ENCODE measurements at places on chromosomes 11 and 22.

- no peak for DNase-seq
These were observed 115.8 kb upstream of the IGLL5 start for GRCh38 chr22:22771696-22772377.

DNA sequence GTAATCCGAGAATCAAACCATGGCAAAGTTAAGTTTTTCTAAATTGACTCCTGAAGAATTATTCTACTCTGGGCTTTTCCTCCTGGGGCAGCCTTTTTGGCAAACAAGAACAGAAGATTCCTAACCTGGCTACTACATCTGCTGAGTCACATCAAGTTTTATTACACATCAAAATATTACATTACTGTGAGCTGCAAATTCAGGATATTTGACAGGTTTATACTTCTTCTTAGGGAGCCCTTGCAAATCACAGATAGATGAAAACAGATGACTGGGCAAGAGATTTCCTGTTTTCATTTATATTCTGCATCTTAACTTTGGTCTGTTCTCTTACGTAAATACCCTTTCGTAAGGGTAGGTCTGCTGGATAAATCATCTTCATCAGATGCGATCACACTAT is 23.6 kb downstream of the XRRA1 start:
- DNase-seq = no peak

DNA sequence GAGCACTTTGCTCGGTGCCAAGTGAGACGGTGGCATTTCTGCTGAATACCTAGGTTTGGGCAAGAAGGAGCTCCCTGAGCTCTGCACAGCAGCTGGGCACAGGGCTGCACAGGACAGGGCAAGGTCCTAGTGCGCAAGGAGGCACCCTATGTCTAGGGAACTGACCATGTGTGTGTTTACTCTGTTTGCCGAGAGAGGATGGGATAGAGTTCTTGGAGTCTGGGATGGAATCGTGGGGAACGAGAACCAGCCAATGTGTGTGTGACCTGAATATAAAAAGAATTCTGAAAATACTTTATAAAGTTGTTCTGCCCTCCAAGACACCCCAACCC is 179.5 kb upstream of the NECTIN1 start:
- no peak for DNase-seq

GRCh38 chr11:79086056-79086455 is 354.8 kb downstream of the TENM4 start:
- DNase-seq = no peak

- DNase-seq = no peak
These were observed 57.5 kb downstream of the MYEOV start for GRCh38 chr11:69351460-69351859.

DNA sequence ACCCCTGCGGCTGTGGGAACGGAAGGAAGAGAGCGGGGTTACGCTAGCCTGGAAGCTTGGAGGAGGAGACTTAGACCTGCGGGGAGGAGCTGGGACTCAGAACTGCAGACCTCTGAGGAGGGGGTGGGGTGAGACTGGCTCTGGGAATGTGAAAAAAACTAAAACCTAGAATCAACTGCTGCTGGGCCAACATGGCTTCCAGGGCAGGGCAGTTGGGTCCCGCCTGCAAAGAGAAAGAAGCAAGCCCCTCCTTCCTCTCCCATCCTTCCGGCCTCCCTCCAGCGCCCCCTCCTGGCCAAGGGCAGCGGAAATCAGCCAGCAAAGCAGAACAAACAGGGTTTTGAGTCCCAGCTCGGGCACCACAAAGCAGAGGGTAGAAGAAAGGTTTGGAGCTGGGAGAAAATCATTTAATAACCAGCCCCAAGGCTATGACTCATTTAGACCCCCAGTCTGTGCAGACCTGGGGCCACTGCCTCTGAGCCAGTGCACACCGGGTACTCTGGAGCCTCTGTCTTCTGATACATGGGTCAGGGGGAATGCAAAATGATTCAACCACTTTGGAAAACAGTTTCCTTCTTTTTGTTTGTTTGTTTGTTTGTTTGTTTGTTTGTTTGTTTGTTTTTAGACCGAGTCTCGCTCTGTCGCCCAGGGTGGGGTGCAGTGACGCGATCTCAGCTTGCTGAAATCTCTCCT is 7.3 kb upstream of the NCF4 start:
- DNase-seq = peak; percentile 84

DNA sequence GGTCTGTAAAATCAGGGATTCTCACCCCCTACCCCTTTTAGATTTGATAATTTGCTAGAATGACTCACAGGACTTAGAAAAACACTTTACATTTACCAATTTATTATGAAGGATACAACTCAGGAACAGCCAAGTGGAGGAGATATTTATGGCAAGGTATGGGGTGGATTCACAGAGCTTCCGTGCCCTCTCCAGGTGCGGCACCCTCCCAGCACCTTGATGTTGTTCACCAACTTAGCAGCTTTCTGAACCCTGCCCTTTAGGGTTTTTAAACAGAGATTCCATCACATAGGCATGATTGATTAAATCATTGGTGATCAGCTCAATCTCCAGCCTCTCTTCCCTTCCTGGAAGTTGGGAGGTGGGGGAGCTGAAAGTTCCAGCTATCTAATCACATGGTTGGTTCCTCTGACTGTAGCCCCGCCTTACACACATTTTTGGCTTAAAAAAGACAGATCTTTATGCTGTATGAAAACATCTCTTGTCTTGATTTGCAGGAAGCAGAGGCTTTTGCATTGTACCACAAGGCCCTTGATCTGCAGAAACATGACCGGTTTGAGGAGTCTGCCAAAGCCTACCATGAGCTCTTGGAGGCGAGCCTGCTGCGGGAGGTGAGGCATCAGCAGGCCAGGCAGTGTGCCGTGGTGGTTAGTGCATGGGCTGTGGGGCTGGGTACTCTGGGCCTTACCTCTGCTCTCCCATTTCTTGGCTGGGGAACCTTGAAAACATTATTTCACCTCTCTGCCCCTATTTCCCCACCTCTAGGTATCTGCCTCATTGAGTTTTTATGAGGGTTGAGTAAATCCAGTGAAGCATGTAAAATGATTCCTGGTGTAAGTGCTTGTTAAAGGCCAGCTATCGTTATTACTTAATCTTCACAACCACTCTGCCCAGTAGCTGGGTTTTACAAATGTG is 27.0 kb downstream of the CABIN1 start:
- DNase-seq = no peak

DNA sequence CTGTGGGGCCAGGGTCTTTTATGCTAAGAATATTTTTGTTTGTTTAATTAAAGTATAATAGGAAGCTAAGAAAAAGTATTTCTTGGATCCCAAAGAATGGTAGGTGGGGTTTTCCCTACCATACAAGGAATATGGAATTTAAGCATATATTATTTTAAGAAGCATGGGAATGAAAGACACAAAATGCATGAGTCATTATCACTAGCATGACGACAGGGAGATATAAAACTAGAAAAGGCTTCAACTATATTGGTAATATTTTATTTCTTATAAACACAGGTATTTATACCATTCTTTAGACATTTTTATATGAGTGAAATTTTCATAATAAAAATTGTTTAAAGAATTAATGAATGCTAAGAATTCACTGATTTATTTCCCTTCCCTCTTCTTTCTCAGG is 39.3 kb upstream of the SOX6 start:
- no peak for DNase-seq

DNA sequence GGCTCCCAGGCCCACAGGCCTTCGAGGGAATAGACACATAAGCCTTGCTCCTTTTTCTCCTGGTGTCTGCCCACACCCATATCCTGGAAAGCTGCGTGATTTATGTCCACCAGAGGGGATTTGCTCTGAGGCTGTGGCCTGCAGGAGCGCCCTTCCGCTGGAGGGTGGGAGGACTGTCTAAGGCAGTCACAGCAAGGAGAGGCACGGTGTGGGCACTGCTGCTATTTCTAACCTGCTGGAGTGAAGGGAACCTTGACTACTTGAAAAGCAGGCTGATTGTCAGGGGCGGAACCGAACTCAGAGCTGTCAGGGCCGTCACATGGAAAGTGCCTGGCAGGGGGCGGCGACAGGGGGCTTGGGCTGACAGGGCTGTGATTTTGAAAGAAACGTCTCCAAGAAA is 3.7 kb downstream of the UPB1 start:
- no peak for DNase-seq

DNA sequence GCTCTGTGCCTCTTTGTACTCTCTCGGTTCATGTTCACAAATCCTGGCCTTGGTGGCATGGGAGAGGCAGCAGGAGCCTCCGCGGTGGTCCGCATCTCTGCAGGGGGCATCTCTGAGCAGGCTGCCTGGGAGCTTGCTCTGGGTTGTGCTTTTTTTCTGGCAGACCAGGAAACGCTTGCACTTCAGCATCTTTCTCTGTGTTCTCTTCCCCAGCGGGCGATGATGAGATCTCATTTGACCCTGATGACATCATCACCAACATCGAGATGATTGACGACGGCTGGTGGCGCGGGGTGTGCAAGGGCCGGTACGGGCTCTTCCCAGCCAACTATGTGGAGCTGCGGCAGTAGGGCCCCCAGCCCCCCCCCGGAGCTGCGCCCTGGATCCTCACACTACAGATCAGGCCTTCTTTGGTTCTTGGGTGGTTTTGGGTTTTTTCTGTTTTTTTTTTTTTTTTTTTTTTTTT is 36.5 kb downstream of the CTTN start:
- no peak for DNase-seq

- no peak for DNase-seq
These were observed 442.2 kb upstream of the B3GAT1 start for GRCh38 chr11:134853992-134854991.

GRCh38 chr11:57461841-57462489 is 1.6 kb downstream of the RTN4RL2 start:
- no peak for DNase-seq

DNA sequence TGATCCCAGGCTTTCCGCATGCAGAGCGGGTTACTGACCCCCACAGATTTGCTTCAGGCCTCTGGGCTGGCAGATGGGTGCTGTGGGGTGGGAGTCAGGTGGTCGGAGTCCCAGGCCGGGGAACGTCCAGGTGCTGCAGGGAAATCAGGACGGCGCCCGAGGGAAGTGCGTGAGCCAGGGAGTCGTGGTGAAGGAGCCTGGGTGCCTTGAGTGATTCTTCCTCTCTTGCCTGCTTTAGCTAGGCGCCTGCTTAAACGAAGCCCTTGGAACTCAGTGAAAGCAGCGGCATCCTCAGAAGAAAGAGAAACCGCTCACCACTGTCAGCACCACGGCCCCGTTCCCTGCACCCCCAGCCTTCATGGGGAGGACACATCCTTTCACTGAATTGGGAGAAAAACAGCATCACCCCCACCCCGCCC is 455.6 kb downstream of the BRD1 start:
- no peak for DNase-seq

DNA sequence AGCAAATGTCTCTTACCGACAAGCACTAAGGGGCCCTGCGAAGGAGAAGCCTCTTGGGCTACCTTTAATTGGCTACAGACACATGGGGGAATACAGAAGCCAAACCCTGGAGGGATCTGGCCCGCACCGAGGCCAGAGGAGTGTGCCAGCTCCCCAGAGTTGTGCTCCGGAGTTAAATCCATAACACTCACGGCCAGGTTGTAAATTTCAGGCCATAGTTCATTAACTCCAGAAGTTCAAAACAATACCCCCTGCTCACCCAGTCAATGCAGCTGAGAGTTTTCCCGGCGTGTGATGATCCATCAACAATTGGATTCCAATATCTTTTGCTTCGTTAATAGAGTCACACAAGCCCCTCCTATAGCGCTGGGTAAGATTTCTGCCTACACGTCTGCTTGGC is 371.5 kb downstream of the NXPE2 start:
- DNase-seq = no peak

GRCh38 chr22:35645646-35646045 is 2.6 kb upstream of the APOL6 start:
- no peak for DNase-seq

GRCh38 chr11:86743223-86744118 is 56.9 kb upstream of the PRSS23 start:
- no peak for DNase-seq

- DNase-seq = no peak
These were observed 445.9 kb upstream of the FAT3 start for GRCh38 chr11:91778758-91779157.

DNA sequence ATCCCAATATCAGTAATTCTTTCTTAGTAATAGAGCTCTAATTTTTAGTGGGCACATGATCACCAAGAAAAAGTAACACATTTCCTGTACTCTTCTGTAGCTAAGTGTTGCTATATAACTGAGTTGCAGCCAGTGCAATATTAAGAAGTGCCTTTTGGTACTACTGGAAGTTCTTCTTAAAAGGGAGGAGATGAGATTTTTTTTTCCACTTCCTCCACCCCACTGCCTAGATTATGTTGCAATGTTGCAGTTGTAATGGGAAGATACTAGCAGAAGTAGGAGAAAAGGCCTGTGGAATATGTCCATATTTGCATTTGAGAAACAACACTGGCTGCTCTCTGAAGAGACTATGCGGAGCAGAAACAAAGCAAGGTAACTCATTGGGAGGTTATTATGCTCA is 280.6 kb upstream of the ANO5 start:
- no peak for DNase-seq

DNA sequence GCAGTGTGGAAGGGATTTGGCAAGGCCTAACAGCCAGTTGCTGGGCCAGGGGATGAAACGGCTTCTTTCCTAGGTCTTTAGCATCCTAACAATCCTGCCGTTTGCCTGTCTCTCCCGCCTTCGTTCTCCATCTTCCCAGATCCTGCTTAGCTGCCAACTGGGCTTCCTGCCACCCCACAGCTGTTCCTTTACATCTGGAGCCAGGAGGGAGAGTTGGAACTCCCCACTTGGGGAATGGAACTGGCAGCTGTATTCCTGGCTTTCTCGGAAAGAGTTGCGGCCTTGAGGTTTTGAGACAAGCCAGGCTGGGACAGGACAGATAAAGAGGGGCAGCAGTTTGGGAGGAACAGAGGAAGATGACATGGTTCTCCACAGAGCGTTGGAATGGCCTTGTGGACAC is 59.6 kb downstream of the ST3GAL4 start:
- no peak for DNase-seq

- DNase-seq = no peak
These were observed 67.2 kb downstream of the EXT2 start for GRCh38 chr11:44162662-44163061.

- DNase-seq = no peak
These were observed 22.0 kb upstream of the FIBIN start for GRCh38 chr11:26971961-26972360.

DNA sequence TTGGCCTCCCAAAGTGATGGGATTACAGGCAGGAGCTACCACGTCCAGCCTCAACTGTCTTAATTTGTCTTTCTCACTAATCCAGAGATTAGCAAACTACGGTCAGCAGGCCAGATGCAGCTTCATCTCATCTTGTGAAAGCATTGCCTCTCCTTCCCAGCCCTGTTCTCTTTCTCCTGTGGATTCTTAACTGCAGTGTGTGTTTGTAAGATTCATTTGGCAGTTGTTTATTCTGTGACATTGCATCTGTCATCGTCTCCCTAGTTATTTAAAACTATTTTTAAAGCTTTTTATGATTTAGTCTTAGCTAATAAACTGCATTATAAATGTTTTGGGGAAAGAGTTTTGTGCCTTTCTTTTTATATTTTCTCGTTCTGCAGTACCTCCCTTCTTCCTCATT is 29.2 kb downstream of the RNF169 start:
- no peak for DNase-seq

DNA sequence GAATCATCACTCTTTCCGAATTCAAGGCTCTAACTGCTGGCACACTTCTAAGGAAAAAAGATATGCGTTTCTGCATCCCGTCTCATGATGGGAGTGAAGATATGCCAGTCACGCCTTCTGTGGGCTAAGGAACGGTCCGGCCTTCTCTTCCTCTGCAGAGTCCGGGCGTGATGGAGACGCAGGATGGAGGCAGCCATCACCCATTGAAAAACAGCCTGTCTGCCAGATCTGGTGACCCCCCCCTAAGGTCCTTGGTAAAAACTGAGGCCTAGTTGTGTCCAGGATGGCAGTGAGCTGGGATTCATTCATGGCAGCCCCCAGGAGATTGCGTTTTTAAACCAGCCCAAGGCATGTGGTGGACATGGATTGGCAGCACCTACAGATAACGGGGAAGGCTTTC is 6.9 kb upstream of the EFCAB6 start:
- DNase-seq = no peak

- no peak for DNase-seq
These were observed 46.9 kb downstream of the C11orf71 start for GRCh38 chr11:114353443-114353842.
